ENCODE measurements at places on chromosomes 2 and 18.

GRCh38 chr2:241701149-241701398 is 765 bp upstream of the ING5 start:
- no peak for DNase-seq

- DNase-seq: no peak
Observed at GRCh38 chr18:56267334-56267733, 371.1 kb downstream of the TXNL1 start.

GRCh38 chr18:48533340-48534070 is 5.3 kb upstream of the CTIF start:
- DNase-seq: no peak

GRCh38 chr2:102021779-102022178 is 30.0 kb downstream of the IL1R2 start:
- no peak for DNase-seq

GRCh38 chr2:236916181-236916580 is 169.5 kb upstream of the COPS8 start:
- DNase-seq: no peak

- DNase-seq: no peak
Observed at GRCh38 chr2:236208019-236208926, 40.1 kb upstream of the GBX2 start.

Data from activated CD4-positive, CD25-positive, alpha-beta regulatory T cell treated with anti-CD3 and anti-CD28 coated beads, Interleukin-2, amount 50 U/mL, for 72 hours (primary cell).